ENCODE measurements at places on chromosomes 11 and 22.

- no peak for DNase-seq
Measured at GRCh38 chr11:60318726-60319125, 8.3 kb upstream of the MS4A6E start.

DNA sequence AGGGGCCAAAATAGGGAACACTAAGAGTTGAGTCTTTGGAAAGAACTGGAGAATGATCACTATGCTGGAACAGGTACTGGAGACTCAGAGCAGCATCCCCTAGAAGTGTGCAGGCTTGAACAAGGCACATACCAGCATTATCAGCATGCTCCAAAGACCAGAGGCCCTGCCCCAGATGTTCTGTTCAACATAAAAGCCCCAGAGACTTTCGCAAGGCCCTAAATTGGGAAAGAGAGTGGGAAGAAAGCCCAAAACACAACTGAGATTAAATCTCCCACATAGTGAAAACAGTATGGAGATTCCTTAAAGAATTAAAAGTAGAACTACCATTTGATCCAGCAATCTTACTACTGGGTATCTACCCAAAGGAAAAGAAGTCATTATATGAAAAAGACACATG is 9.4 kb downstream of the CNGA4 start:
- no peak for DNase-seq

GRCh38 chr11:131744847-131745246 is 374.4 kb downstream of the NTM start:
- no peak for DNase-seq

- no peak for DNase-seq
Measured at GRCh38 chr11:115197433-115197832, 306.8 kb downstream of the CADM1 start.

DNA sequence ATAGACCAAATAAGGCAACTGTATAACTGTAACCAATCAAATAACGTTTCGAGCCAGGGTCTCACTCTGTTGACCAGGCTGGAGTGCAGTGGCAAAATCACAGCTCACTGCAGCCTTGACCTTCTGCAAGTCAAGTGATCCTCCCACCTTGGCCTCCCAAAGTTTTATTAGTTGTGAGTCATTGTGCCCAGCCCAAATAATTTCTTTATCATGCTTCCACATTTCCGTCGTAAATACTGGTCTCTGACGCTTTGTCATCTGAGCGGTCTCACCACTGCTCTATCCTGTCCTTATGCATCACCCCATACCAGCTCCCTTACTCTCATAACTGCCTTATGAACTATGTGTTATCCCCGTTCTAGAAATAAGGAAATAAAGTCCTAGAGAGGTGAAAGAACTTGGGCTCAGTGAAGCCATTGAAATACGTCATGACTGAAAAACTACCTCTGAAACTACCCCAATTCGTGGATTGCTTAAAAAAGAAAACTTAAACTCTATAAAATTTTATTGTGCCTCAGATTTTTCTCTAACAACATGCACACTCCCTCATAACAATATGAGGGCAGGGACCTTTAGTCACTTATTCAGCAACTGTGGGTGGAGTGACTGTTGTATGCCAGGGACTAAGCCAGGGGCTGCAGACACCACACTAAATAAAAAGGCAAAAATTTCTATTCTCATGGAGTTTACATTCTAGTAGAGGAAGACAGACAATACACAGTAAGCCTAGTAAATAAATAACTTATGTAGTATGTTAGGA is 15.8 kb upstream of the RTN4RL2 start:
- no peak for DNase-seq

DNA sequence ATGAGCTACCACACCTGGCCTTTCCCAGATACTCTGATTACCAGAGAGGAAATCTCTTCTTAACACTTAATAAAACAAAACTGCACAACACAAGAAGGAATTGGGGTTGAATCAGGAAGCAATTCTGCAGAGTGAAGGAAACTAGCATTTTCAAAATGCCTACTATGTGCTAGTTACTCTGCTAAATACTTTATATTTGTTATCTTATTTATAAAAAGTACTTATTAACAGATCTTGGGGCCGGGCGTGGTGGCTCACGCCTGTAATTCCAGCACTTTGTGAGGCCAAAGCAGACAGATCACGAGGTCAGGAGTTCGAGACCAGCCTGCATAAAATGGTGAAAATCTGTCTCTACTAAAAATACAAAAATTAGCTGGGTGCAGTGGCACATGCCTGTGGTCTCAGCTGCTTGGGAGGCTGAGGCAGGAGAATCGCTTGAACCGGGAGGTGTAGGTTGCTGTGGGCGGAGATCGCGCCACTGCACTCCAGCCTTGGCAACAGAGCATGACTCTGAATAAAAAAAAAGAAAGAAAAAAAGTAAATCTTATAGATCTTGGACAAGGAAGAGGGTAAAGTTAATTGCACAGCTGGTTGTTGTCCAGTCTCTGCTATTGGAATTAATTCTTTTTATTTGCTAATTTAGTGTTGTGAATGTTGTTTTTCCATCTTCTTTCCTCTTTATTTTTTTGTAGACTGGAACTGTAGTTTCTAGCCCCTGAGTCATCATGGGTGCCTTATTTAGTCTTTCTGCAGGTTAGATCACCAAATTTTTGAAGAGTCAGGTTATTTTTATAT is 22.1 kb downstream of the TMEM135 start:
- DNase-seq: no peak

DNA sequence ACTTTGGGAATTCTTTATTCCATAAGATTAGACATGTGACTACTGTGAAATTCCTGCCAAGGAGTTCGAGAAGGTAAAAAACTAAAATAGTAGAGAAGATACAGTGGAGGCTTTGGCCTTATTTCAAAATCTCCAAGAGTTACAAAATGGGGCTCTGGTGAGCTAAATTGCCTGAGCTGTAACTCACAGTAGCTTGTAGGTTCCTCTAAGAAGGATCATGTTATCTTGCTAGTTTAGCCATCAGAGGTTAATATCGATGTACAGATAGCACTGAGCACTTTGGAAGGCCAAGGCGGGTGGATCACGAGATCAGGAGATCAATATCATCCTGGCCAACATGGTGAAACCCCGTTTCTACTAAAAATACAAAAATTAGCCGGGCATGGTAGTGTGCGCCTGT is 81.1 kb downstream of the USP35 start:
- no peak for DNase-seq

DNA sequence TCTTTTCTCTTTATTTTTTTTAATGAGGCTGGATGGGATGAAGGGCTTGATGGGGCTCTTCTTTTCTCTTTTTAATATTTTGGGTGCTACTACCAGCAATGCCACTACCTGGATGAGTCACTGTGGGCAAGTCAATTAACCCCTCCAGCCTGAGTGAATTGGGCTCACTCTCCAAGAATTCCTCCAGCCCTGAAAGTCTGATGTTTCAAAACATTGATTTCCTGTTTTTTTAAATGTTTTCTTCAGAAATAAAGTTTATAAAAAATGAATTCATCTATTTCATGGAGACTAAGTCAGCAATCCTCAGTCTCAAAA is 812 bp upstream of the OR5A2 start:
- DNase-seq: no peak

DNA sequence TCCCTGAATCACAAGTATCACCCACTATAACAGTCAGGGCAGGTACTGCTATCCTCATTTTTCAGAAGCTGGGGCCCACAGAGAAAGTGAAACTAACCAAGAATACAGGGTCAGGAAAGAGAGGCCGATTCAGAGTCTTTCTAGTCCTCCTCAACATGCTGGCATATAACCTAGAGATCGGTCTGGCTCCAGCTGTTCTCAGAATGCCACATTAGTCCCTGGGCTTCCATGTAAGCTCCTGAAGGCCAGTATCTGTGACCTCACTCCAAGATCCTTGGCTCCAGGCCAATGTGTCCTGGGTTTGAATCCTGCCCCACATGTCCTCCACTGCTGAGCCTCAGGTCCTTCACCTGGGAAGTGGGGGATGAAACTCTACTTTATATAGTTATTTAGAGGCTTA is 50.4 kb downstream of the TENM4 start:
- DNase-seq: no peak

GRCh38 chr11:7471071-7471470 is 14.2 kb upstream of the OLFML1 start:
- DNase-seq: no peak

DNA sequence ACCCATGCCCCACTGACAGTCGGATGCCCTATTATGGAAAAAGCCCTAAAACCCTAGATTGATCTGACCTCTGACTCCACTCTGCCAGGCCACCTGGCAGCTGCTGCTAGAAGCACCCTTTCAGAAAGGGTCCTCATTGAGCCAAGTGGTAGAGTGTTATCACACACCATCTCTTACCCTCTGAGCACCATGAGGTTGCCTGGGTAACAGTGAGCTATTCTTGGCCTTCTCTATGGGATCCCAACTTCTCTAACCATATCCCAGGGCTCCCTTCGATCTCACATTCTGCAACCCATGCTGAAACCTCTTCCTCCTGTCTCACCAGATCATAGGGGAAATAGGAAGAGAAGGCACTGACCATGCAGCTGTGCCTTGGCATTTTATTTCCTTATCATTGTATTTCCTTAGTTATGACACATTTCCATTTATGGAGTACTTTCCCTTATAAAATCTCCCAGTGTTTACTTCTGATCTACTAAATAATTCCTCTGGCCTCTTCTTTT is 52.7 kb downstream of the MPPED2 start:
- no peak for DNase-seq

DNA sequence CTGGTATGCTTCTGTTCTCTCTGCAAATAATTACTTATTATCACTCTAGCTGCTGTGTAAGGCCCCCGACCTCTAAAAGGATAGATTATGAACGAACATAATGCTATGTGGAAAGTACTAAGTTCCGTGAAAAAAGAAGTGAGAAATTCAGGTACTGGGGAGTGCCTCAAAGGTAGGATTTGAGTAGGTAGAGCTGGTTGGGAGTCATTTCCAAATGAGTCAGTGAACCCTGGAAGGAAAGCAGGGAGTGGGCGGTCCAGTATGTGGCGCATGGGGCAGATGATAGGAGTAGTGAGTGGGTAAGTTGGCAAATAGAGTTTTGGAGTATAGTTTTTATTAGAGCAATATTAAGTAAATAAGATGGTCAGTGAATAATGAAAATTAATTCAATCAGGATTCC is 2.4 kb downstream of the ZC3H12C start:
- no peak for DNase-seq

DNA sequence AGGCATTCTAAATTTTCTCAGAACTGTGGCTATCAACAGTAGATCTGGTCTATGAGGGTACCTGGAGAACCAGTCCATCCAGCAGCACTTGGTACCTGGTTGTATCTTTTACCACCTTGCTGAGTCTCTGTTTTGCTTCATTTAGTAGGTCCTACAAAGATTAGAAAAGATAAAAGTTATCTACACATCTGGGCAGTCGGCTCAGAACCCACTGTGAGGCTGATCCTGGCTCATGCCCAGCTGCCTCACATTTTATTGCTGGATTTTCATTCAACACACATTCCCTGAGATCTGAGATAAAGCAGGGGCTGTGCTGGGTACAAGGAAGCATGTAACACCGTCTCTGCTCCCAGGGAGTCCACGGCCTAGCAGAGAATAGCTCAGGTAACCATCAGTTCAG is 27.5 kb downstream of the ATP6V1E1 start:
- no peak for DNase-seq

GRCh38 chr22:29397791-29398190 is 9.4 kb upstream of the AP1B1 start:
- no peak for DNase-seq

DNA sequence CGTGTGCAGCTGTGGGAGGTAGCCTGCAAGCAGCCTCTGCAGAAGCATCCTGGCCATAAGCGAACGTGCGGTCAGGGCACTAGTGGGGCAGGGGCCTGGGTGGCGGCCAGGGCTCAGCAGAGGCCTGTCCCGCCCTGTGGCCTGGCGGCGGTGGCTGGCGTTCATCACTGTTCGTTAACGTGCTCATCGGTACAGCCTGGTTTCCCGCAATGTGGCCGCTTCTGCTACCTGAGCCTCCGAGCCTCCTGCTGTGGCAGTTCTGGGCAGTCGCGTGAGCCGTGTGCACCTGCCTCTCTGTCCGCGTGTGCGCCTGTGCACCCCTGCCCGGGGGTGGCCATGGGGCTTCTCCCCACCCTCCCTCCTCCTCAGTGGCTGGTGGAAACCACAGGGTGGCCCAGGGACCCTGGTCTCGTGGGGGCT is 117.9 kb downstream of the KCNQ1OT1 start:
- DNase-seq: no peak

- DNase-seq: no peak
Measured at GRCh38 chr11:19676475-19677380, 35.9 kb upstream of the NAV2 start.

DNA sequence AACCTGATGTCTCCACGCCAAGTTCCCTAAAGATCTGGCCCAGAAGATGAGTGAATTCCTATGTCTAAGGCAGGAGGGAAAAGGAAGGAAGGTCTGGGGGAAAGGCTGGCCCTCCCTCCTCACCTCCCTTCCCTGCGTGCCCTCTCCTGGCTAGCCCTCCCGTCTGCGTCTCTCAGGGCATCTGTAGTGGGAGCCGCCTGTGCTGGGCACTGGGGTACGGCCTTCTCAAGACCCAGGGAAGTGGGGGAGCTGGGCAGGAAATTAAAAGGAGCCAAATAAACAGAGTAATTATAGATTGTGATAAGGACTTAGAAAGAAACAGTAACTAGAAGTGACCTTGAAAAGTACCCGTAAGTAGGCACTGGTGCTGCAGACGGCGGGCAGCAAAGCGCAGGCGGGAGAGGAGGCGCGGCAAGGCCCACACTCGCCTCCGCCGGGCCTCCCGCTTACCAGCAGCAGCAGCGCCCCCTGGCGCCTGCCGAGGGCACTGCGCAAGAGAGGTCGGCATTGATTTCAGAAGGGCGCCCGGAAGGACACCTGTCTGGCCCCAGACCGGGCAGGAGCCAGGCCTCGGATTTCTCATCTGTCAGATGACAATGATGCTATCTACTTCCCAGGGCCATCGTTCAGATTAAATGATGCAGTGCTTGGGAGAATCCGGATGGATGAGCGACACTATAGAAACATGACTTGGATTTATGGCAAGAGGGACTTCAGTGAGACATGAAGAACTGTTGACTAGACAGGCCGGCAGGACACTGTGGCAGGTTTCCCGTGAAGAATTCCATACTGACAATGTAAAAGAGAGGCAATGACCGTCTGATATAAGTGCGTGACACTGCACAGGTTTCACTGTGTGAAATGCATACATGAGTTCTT is 7.3 kb downstream of the KCNJ1 start:
- peak; percentile 63 for DNase-seq

DNA sequence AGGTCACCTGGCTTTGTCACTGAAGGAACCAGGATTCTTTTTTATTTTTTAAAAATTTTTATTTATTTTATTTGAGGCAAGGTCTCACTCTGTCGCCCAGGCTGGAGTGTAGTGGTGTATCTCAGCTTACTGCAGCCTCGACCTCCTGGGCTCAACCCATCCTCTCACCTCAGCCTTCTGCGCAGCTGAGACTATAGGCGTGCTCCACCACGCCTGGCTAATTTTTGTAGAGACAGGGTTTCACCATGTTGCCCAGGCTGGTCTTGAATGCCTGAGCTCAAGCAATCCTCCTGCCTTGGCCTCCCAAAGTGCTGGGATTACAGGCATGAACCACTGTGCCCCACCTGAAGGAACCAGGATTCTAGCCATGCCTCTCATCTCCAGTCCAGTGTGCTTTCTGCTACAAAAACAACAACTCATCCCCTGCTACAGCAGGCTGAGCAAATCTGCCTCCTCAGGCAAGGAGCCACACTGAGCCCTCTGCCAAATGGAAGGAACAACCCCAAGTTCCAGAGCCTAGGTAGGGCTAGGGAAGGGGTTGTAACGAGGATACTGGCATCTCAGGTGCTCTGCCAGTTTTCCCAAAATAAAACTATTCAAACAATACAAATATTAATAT is 2.6 kb upstream of the PEX26 start:
- DNase-seq: no peak
